ENCODE measurements at places on chromosomes 3 and 15. TPM values are rescaled to one million over a fixed set of nuclear protein-coding genes. Genes with fewer than 3 reads are reported as not detected.
A peak's percentile ranks its signal among the peaks of the same experiment; 100 is the strongest.

GRCh38 chr3:50539356-50540286, 27.9 kb downstream of the C3orf18 start:
- DNase-seq, result no peak

DNA sequence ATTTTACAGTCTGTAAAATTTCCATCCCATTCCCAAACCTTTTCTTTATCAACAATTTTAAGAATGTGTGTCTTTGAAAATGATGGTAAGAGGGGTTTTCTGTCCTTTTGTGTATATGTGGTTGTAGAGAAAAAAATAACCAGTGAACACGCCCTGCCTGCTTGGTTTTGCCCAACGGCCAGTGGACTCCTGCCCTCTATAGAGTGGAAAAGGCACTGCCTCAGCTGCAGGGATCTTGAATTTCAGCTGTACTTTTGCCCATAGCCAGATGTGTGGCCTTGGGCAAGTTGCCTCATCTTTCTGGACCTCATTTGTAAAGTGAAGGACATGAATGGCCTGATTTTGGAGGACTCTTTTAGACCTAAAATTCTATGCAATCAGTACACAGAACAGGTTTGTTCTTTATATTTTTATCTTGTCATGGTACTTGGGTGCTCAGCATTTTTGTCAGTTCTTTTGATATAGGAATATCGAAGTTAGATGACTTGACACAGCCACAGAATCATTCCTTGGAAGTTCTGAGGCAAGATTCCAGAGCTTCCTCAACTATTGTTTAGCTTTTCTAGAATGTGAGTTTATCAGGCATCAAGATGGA, 81.0 kb downstream of the CLDN11 start:
- peak; percentile 27 for DNase-seq

GRCh38 chr15:39415634-39416033, 165.2 kb upstream of the THBS1 start:
- DNase-seq, result no peak

SCG5 gene
- 9.6 TPM for total RNA-seq

GRCh38 chr3:123376451-123377242, 72.2 kb downstream of the ADCY5 start:
- no peak for DNase-seq

DNA sequence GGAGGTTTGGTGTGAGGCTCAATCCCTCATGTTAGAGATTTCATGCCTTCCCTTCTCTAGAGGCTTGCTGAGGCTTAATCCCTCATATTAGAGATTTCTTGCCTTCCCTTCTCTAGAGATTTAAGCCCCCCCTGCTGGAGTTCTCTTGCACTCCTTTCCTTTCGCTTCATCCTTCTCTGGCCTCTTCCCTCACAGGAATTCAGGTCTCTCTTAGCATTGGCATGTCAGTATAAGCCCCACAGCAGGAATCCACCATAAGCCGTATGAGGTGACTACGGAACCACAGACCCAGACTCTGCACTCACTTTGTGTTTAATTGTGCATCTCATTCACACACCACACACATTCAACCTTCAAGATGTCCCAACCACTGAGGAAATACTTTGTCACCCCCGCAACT, 338.6 kb upstream of the POU1F1 start:
- no peak for DNase-seq

Measured in colonic mucosa (tissue), 4 donors.